ENCODE measurements at places on chromosomes 12 and 14.

DNA sequence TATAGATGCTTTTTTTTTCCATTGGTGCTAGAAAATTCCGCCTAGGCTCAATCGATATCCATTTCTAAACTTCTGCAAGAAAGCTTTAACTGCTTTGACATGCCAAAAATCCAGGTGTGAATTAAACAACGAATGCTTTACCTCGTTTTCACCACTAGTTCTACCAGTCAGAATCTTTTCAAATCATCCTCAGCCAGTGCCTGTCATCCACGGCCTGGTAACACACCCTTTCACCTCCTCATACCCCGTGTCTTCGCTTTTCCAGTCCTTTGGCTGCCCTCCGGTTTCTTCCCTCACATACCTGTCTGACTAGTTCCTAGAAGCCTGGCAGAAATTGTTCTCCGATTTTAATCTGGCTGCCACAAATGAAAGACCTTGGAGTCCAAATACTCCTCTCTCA, 1.4 kb upstream of the PHC1 start:
- DNase-seq, result no peak

DNA sequence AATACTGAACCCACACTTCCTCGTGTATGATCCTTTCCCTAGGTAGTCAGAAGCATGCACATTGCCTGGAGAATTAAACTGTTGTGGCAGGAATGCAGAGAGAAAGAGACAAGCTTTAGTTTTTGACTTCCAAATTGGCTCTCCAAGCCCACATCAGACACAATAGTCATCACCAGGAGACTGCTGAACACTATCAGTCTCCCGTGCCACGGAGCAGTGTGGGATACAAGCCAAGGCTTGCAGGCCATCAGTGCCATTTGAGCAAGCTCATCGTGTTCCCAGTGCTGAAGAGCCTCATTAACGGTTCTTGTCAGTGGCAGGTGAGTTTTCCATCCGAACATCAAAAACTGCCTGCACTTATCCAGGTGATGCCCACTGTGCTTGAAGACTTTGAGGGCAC, 410.8 kb downstream of the NAV3 start:
- no peak for DNase-seq

- DNase-seq, result no peak
Measured at GRCh38 chr12:76041406-76041805, 9.8 kb upstream of the PHLDA1 start.

DNA sequence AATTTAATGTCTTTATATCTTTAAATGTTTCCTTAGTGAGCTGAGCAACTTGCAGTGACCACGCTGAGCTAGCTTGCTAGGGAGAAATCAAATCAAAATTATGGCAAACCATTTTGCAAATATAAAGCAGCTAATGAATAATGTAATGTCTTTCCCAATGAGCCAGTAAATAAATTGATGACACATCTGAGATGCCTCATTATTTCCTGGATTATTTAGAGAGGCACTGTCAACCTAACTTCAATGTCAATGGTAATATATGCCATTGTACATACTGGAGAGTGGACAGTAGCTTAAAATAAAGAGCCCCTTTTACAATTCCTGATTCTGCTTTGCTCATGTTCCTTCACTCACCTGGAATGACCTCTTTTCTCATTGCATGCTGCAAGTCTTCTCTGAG, 182.6 kb downstream of the PHLDA1 start:
- DNase-seq, result no peak

- no peak for DNase-seq
Measured at GRCh38 chr14:34682787-34683321, 31.5 kb downstream of the CFL2 start.

- DNase-seq, result no peak
Measured at GRCh38 chr14:63438065-63438757, 105.0 kb downstream of the PPP2R5E start.

DNA sequence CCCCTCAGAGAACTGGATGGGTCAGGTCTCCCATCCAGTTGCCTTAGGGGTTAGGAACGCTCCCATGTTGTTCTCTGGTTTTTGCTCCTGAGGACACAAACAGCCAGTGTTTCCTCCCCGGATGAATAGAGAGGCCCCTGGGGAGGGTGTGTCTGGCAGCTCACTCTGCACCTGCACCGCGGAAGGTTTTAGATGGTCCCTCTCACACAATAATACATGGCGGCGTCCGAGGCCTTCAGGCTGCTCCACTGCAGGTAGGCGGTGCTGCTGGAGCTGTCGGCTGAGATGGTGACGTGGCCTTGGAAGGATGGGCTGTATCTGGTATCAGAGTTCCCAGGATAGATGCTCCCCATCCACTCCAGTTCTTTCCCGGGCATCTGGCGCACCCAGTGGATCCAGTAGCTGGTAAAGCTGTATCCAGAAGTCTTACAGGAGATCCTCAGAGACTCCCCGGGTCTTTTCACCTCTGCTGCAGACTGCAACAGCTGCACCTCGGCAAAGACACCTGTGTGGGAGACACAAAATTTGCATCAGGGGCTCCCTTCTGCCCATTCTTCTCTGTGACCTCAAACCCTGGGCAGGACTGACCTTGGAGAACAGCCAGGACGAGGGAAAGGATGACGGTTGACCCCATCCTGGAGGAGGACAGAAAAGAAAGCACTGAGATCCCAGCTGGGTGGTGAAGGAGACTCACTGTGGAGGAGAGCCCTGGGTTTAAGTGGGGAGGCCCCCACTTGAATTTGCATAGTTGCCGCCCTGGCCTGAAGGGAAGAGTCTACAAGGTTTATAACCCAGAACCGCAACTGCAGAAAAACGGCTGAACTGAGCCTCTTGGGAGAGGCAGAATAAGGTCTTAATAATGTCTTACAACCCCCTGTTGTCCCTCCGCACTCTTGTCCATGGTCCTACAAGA, 1324.8 kb downstream of the TMEM121 start:
- DNase-seq, result no peak
